Vagina (tissue), 2 donors: ENCODE measurements at places on chromosomes 11 and 22. TPM values are rescaled to one million over a fixed set of nuclear protein-coding genes. Genes with fewer than 3 reads are reported as not detected.

The OR51B2 gene
- not detected for total RNA-seq

The LINC01488 gene
- not detected for total RNA-seq

The OR5I1 gene
- not detected for total RNA-seq

The DRD2 gene
- total RNA-seq = 0.49 TPM

The MACROD1 gene
- 61.4 TPM for total RNA-seq

The HTR3A gene
- not detected for total RNA-seq

The PYGM gene
- total RNA-seq = 0.98 TPM
